T-helper 17 cell (primary cell): ENCODE measurements at places on chromosomes 7 and 10. TPM values are rescaled to one million over a fixed set of nuclear protein-coding genes. Genes with fewer than 3 reads are reported as not detected.

The DRGX gene
- not detected for total RNA-seq

The ASB10 gene
- total RNA-seq: not detected

The ELOVL3 gene
- not detected for total RNA-seq

The TDRD1 gene
- 0.20 TPM for total RNA-seq

The ELAPOR2 gene
- total RNA-seq: 14.3 TPM

The NPC1L1 gene
- total RNA-seq: not detected

The CTNNA3 gene
- 1.6 TPM for total RNA-seq

The GLI3 gene
- 1.1 TPM for total RNA-seq

The LAMB1 gene
- total RNA-seq: not detected

DNA sequence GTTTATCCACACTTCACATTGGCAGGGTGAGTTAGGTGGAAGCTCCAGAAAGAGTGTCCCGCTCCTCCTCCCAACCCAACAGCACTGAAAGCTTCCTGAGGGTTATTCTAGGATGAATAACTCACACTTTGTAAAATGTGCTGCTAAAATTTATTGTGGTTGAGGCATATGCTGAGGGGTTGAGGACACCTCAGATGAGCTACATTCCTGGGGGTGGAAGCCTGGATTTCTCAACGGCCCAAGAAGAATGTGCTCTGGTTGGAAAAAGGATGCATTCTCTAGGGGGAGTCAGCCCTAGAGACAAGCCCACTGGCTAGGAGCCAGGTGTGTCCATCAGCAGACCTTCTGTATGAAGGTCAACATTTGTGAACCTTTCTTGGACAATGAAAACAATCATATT lies 91.5 kb upstream of the PDE1C start:
- H3K27ac ChIP-seq: no peak overlapping the region
- H3K27me3 ChIP-seq: no peaks in the 10 kb centered on the region
- H3K36me3 ChIP-seq: no peaks in the 10 kb centered on the region
- no peak overlapping the region for H3K4me3 ChIP-seq
- DNase-seq: no peak
- no peaks in the 10 kb centered on the region for H3K4me1 ChIP-seq

- H3K36me3 ChIP-seq: peaks cover 2% of the 10 kb centered on the region
- no peaks in the 10 kb centered on the region for H3K27me3 ChIP-seq
- DNase-seq: no peak
- peaks cover 18% of the 10 kb centered on the region for H3K4me1 ChIP-seq
- no peak overlapping the region for H3K27ac ChIP-seq
- no peak overlapping the region for H3K4me3 ChIP-seq
Measured at GRCh38 chr10:89032141-89032891, 41.7 kb downstream of the FAS start.

DNA sequence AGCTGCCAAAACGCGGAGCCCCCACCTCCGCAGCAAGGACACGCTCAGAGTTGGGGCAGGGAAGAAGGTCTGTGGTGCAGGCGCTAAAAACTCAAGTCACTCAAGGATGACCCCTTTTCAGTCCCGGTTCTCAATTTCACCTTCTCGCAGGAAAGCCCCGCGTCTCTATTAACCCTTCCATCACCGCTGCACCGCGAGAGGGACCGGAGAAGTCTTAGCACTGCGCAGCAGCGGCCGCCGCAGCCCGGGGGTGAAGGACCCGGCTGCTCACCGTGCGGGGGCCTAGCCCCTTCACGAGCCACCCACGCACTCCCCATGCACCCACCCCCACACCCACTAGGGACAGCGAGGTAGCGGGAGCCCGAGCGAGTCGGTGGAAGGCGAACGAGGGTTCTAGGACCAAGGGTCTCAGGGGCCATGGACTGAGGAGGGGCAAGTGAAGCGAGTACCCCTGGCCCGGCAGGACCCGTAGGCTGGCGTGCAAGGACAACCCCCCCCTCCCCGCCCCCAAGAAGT lies 162.9 kb downstream of the SH3PXD2A start:
- peak overlapping the region; percentile 85 for H3K4me3 ChIP-seq
- no peaks in the 10 kb centered on the region for H3K36me3 ChIP-seq
- H3K27ac ChIP-seq: peak overlapping the region; percentile 68
- no peaks in the 10 kb centered on the region for H3K27me3 ChIP-seq
- DNase-seq: peak; percentile 30

GRCh38 chr7:46945328-46945727 lies 636.6 kb downstream of the TNS3 start:
- no peaks in the 10 kb centered on the region for H3K4me1 ChIP-seq
- H3K36me3 ChIP-seq: no peaks in the 10 kb centered on the region
- no peak overlapping the region for H3K27ac ChIP-seq
- H3K4me3 ChIP-seq: no peak overlapping the region
- DNase-seq: no peak
- H3K27me3 ChIP-seq: no peaks in the 10 kb centered on the region

DNA sequence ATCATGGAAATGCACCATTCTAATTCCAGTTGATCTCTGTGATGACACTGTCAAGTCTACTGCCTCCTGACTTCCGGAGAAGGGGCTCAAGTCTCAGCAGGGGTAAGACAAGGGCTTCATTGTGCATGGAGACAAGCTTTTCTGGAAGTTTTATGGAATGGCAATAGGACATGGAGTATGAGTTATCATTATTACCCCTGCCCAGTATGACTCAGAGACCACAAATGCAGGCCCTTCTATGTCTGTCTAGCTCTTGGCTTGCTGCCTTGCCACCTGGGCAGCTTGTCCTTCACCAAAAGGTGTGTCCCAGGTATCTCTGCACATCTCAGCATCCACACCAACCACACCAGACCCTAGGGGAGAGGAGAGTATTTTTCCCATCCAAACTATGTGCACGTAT lies 34.9 kb upstream of the KIAA1217 start:
- no peaks in the 10 kb centered on the region for H3K4me1 ChIP-seq
- DNase-seq: no peak
- no peaks in the 10 kb centered on the region for H3K27me3 ChIP-seq

DNA sequence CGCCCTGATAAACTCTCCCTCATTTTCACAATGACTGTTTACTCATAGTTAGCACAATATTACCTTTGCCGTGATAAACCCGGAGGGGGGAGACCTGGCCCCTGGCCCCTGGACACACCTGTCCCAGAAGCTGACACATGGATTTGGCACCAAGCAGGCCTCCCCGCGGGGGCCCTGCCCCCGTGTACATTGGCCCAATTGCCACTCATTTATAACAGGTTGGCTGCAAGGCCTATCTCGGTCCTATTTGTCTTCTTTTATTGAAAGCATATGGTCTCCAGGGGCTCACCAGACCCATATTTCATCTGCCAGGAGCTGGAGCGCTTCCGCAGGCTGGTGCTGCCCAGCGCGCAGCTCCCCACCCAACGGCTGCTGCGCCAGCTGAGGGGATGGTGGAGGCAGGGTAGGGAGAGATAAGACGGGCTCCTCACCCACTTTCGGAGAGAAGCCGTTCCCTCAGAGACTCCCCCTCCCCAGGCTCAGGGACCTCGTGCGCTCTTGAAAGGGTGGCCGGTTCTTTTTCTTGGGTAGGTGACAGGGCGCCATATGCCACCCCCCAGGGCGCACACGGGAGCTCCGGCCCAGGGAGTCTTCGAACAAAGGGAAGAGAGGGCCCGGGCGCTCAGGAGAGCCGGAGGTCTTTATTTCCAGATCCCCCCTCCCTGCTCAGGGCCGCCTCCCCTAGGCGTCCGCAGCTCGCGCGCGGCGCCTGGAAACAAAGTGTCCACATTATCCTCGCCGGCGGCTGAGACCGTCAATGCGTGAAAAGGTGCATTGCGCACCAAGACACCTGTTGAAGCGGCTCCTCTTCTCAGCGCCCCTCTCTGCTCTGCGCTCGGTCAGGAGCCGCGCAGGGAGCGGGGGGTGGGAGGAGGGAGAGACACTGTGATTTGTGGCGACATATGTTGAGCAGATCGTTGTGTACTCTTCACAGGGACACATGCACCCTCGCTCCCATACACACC lies 4.3 kb upstream of the NEUROG3 start:
- H3K27me3 ChIP-seq: peaks cover 70% of the 10 kb centered on the region
- H3K4me1 ChIP-seq: peaks cover 15% of the 10 kb centered on the region
- H3K4me3 ChIP-seq: no peak overlapping the region
- no peak overlapping the region for H3K27ac ChIP-seq
- DNase-seq: no peak
- H3K36me3 ChIP-seq: peaks cover 2% of the 10 kb centered on the region

GRCh38 chr10:68099736-68100135 lies 9.6 kb upstream of the MYPN start:
- DNase-seq: no peak
- no peak overlapping the region for H3K4me3 ChIP-seq
- H3K27ac ChIP-seq: no peak overlapping the region
- no peaks in the 10 kb centered on the region for H3K4me1 ChIP-seq
- H3K36me3 ChIP-seq: no peaks in the 10 kb centered on the region

DNA sequence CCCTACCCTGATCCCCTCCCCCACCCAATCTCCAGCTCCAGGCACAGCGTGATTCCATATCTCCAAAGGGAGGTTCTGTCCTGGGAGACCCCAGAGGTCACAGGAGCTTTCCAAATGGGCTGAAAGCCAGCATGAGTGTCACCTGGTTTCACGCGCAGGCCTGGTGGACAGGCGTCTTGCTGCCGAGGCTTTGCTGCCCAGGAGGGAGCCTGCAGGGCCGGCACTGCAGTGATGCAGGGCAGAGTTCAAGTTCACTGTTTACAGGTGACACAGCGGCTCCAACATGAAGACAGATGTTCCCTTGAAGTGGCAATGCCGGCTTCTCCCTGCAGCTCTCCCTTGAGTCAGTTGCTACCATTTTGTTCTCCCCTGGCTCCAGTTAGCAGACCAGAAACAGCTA lies 104.3 kb downstream of the TCERG1L start:
- no peaks in the 10 kb centered on the region for H3K36me3 ChIP-seq
- DNase-seq: no peak
- no peak overlapping the region for H3K4me3 ChIP-seq
- no peaks in the 10 kb centered on the region for H3K4me1 ChIP-seq
- H3K27ac ChIP-seq: no peak overlapping the region
- no peaks in the 10 kb centered on the region for H3K27me3 ChIP-seq

DNA sequence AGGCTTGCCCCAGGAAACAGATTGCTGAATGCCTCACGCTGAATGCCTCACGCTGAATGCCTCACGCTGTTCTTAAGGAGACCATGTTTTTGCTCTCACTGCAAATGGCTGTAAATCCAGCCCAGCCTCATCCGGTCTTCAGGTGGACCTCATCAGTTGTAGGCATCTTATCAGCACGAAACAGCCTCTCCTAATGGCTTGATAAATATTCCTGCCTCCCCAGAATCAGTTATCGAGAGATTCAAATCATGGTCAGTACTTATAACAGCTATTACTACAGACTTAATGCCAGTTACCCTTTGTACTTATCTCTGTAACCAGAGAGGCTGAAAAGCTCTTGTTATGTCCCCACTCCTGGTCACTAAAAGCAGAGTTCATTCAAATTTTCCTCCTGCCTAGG lies 290.6 kb downstream of the FZD1 start:
- no peak overlapping the region for H3K4me3 ChIP-seq
- no peak overlapping the region for H3K27ac ChIP-seq
- DNase-seq: no peak
- H3K4me1 ChIP-seq: no peaks in the 10 kb centered on the region
- H3K27me3 ChIP-seq: no peaks in the 10 kb centered on the region
- H3K36me3 ChIP-seq: no peaks in the 10 kb centered on the region

DNA sequence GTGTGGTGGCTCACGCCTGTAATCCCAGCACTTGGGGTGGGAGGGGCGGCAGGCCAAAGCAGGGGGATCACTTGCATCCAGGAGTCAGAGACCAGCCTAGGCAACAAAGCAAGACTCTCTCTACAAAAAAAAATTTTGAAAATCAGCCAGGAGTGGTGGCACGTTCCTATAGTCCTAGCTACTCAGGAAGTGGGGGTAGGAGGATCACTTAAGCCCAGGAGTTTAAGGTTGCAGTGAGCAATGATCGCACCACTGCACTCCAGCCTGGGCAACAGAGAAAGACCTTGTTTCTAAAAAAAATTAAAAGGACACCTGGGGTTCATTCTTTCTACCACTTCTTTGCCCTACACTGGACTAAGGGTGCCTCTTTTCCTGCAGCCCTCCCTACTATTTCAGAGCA lies 15.1 kb downstream of the WAPL start:
- H3K27me3 ChIP-seq: no peaks in the 10 kb centered on the region
- H3K4me1 ChIP-seq: peaks cover 19% of the 10 kb centered on the region
- peak overlapping the region; percentile 45 for H3K27ac ChIP-seq
- DNase-seq: no peak

DNA sequence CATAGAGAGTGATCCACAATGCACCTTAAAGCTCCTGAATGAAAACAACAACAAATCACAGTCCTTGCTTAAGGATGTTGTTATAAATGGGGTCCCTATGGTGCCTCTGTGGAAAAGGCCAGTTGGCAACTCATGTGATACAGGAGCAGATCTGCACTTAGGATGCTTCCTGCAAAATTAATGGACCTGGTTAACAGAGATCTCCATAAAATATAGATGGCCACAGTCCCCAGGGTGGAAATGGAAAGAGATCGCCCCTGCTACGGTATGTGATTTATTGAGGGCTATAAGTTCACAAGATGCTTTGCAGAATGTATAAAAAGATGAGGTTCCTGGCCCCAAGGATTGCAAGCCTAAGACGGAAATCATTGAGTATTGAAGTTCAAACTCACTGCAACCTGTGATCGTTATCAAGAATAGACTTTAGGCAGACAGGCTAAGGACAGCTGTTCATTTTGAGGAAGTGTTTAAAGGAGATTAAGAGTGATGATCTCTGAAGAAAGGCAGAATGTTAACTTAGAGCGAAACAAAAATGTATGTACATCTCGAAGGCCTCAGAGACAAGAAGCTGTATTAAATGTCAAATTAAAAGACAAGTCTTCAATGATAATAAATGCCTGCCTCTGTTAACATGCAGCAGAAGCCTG lies 174.1 kb upstream of the PLPP4 start:
- no peaks in the 10 kb centered on the region for H3K36me3 ChIP-seq
- no peak overlapping the region for H3K27ac ChIP-seq
- no peak overlapping the region for H3K4me3 ChIP-seq
- DNase-seq: no peak
- H3K27me3 ChIP-seq: peaks cover 7% of the 10 kb centered on the region

GRCh38 chr7:149866779-149867447 lies 6.9 kb upstream of the ATP6V0E2 start:
- H3K4me3 ChIP-seq: peak overlapping the region; percentile 80
- peaks cover 59% of the 10 kb centered on the region for H3K4me1 ChIP-seq
- H3K36me3 ChIP-seq: no peaks in the 10 kb centered on the region
- H3K27me3 ChIP-seq: no peaks in the 10 kb centered on the region

- no peak overlapping the region for H3K27ac ChIP-seq
- peak overlapping the region; percentile 61 for H3K4me3 ChIP-seq
- no peak for DNase-seq
- no peaks in the 10 kb centered on the region for H3K27me3 ChIP-seq
- no peaks in the 10 kb centered on the region for H3K36me3 ChIP-seq
Measured at GRCh38 chr10:132421847-132422751, 25.1 kb downstream of the PWWP2B start.

- peaks cover 2% of the 10 kb centered on the region for H3K36me3 ChIP-seq
- H3K4me3 ChIP-seq: no peak overlapping the region
- DNase-seq: no peak
- peaks cover 16% of the 10 kb centered on the region for H3K27me3 ChIP-seq
- H3K4me1 ChIP-seq: no peaks in the 10 kb centered on the region
- H3K27ac ChIP-seq: no peak overlapping the region
Measured at GRCh38 chr10:44180321-44181168, 204.4 kb downstream of the CXCL12 start.
